AG08395 (cell line): ENCODE measurements at places on chromosomes 11 and 22.

GRCh38 chr22:45237065-45237990 lies 3.4 kb downstream of the KIAA0930 start:
- DNase-seq: no peak

DNA sequence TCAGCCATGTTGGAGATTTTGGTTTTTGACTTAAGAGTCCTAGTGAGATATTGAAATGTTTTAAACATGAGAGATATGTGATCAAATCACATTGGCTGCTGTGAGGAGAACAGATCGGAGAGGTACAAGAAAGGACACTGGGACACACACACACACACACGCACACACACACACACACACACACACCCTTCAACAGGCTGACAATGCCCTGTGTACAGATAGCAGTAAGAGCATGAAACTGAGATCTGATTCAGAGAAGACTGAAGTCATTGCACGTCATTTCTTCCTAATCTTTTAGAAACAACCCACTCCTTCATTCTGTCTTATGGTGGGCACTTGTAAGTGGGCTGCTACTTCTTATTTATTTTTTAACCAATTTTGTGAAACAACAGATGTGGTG lies 200.5 kb upstream of the E2F8 start:
- no peak for DNase-seq

- no peak for DNase-seq
Measured at GRCh38 chr22:44926124-44926475, 83.7 kb downstream of the PHF21B start.

DNA sequence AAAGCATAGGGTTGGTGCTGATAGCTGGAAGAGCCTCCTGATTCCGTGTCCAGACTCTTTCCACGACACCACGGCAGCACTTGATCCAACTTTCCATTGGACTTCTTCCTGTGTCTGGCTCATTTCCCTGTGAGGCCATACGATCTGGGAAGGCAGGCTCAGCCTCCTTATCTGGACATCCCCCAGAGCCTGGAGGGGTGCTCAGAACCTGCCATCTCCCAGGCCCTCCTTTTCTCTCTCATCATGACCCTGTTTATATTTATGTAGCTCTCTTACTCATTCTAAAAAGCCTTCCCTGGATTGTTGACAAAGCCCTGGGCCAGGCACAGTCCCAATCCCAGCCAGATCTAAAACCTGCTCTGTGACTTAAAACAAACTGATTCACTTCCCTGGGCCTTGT lies 7.8 kb upstream of the BCL9L start:
- no peak for DNase-seq

- no peak for DNase-seq
Measured at GRCh38 chr11:45876401-45876800, 9.1 kb upstream of the MAPK8IP1 start.

- no peak for DNase-seq
Measured at GRCh38 chr11:61168042-61168688, 6.9 kb upstream of the VPS37C start.

- DNase-seq: no peak
Measured at GRCh38 chr22:48268771-48269552, 1506.5 kb downstream of the TBC1D22A start.

- no peak for DNase-seq
Measured at GRCh38 chr11:66042996-66043906, 5.7 kb downstream of the GAL3ST3 start.

- no peak for DNase-seq
Measured at GRCh38 chr22:48581796-48582469, 1245.7 kb downstream of the BRD1 start.

- no peak for DNase-seq
Measured at GRCh38 chr11:104653407-104653806, 244.9 kb downstream of the CASP12 start.

DNA sequence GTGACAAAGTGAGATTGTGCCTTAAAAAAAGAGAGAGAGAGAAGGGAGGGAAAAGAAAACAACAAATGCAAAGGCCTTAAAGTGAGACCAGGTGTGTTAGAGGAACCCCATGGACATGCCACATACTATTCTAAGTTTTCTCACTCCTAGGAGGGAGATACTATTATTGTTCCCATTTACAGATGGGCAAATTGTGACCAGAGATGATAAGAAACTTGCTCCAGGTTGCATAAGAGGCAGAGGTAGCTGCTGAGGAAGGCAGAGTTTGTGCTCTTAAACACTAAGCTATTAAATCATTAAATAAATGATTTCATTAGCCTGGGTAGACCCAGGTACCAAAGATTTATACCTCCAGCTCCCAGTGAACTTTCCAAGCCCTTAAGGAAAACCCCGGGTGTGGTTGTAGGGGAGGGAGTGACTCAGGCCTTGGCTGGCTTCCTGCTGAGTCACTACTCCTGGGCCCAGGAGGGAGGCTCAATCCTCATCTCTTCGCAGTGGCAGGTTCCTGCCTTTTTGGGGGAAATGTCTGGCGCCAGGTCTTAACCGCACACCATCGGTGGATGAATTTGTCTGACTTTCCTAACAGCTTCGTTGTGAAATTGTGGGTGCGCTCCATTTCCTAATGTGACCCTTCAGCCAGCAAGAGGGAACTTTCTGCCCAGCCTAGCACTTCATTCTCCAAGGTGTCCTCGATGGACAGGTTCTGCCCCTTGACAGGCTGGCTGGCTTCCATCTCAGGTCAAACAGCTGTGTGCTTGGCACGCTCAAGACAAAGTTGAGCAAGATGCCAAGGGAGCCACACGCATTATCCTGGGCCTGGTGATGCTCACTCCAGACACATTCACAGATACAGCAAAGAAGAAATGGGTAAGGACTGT lies 33.4 kb upstream of the PTPRJ start:
- DNase-seq: peak; percentile 98

DNA sequence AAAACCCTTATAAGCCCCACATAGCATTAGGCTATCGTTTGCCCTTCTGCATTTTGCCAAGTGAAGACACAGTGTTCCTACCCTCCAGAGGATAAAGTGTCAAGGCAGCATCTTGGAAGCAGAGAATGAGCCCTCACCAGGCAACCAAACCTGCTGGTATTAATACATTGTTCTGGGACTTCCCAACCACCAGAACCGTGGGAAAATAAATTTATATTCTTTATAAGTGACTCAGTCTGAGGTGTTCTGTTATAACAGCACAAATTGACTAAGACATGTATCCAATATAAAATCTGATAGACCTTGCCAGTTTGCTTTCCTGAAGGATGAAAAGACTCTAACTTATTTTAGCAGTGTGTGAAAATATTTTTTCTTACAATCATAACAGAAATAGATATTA lies 792.5 kb upstream of the LRRC4C start:
- no peak for DNase-seq

DNA sequence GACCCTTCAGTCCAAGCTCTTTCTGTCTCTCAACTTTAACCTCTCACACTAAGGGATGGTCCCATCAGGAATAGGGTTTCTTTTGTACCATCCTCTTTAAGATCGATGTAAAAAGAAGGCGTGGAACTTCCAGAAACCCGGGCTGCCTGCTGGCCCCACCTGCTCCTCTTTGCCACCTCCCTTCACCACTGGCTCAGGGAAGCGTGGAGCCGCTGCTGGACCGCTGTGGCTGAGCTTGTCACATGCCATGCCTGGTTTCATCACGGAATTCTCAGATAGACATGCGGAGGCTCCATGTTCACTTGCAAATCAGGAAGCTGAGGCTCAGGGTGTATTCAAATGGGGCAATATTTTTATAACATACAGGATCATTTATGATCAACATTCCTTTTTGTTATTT lies 399.7 kb downstream of the BRD1 start:
- DNase-seq: no peak

DNA sequence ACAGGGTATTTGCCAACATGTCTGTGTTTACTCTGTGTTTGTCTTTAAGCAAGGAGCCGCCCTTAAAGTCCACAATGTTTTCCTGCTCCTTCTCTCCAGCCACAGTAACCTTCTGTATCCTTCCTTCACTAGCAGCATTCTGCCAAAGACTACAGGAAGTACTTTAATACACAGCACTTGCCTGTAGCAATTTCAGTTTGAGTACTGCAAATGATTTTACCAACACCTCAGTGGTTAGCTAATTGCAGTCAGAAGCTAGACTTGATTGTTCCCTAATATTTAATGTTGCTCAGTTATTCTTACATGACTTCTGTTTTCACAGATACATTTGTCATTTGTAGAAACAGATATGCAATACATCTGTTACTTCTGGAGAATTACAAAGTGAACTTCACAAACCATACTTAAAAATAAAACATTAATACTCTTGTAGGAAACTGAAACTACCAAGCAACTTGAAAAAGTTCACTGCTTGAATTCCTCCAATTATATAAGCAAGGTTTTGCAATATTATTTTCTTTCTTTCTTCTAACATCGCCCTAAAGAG lies 69.1 kb downstream of the FCHSD2 start:
- DNase-seq: peak; percentile 11

DNA sequence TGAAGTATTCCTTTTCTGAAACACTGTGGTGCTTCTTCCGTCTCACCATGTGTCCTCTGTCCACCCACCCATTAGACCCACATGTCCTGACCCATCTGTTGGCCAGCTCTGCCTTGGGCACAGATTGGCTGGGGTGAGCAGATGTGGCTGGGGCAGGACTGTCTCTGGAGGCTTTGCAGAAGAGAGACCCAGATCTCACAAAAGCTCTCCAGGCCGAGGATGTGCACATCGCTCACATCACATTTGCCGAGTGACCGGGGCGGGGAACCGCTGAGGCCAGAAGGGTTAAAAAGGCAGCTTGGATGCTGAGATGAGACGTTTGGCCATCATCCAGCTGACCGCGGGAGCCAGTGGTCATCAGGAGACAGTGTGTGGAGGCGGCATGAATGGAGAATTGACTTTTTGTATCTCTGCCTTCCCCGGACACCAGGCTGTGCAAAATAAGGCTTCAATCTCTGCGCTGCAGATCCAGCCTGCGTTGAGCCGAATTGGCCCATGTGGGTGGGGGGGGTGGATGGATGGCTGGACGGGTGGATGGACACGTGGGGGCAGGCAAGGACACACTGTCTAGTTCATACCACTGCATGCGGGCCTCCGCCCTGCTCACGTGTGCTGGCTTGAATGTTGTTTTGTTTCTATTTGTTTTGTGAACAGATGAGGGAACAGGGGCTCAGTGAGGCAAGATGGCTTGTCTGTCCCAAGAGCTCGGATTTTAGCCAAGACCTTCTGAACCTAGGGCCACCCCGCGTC lies 6.1 kb downstream of the IFITM10 start:
- DNase-seq: peak; percentile 41

DNA sequence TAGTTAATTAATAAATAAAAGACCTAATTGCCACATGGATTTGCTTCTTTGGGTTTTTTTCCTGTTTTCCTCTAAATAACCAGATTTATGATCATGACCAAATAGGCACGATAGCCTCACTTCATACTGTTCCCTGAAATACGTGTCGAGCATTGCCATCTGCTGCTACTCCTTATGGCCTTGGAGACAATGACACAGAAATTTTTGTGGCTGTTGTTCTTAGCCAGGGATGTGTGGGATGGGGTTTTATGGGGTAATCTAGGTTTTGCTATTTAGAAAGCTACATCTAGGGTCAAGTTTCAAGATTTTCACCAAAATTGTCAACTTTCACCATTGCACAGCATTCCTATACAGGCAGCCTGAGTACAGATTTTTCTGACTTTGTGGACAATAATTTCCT lies 145.2 kb downstream of the DBX1 start:
- peak; percentile 31 for DNase-seq

DNA sequence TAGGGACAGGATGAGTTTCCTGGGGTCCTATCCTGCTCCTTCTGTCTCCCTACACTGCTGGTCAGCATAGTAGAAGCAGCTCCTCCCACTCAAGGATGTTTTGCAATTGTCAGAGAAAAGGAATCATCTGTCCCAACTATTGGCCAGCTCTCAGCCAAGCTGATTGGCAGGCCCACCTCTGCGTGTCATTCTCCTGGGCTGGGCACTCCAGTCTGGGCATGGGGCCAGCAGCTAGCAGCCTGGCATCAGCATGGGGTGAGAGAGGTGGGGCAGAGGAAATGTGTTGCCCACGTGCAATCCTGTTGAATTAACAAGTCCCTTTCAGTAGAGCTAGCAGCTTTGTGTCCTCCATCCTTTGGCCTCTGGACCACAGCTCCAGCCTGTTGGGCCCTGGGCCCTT lies 14.1 kb downstream of the ANKK1 start:
- DNase-seq: peak; percentile 12

DNA sequence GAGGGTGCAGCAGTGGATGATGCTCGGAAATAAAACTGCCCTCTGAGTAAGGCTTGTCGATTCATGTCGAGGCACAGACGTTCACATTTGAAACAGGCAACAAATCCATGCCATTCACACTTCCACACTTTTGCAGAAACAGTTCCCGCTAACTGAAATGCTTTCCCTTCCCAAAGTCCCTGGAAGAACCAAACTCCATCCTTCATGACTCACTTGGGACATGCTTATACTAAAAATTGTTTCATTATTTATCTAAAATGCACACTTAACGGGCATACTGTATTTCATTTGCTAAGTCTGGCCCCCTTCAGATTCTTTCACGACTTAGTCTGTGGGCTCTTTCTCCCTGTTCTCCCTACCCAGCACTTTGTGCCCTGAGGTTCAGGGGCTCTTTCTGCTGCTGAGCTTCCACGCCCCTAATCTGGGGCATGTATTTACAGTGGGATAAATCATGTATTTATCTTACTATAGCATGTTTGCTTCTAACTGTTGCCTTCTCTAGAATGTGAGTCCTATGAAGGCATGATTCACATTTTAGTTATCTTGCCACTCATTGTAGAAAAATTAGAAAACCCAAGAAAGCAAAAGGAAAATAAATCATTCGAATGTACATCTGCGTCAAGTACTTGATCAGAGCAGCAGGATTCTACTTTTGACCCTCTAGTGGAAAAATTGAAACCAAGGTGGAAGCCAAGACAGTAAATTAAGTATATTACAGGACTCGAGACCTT lies 12.5 kb downstream of the SCGB1A1 start:
- DNase-seq: peak; percentile 58

- DNase-seq: no peak
Measured at GRCh38 chr11:28123151-28123581, 15.0 kb downstream of the METTL15 start.

DNA sequence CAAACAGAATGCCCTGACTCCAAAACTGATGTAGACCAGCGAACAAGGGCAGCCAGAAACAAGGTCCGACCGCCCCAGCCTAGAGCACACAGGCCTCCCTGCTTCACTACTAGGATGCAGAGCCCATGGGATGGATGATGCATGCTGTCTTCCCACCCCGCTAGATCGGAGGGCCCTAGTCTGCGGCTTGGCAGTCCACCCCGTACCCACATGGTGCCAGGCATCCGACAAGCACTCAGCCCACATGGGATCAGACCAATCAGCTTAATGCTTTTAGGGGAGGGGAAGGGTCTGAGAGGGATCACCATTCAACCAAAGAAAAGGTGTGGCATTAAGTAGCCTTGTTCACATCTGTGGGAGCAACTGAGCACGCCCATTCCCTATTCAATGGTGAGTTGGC lies 30.6 kb downstream of the PISD start:
- peak; percentile 31 for DNase-seq
